ENCODE measurements at places on chromosomes 16 and 17.

DNA sequence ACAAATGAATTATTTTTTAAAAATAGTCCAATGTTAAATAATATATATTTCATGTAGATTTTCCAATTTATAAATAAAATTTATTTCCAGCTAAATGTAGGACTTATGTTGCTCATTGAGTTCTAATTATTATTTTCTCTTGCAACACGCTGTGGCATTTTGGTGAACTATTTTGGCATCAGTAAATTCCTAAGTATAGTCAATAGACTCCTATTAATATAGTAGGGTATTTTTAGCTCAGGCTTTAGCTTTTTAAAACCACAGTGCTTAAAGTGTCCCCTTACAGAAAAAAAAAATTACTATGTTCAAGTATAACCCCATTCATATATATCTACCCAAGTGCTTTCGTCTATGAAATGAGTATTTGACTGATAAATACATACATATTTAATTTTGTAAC, 919.2 kb upstream of the SOX9 start:
- DNase-seq: no peak

- no peak for DNase-seq
Observed at GRCh38 chr17:4768298-4768697, 3.4 kb upstream of the TM4SF5 start.

- no peak for DNase-seq
Observed at GRCh38 chr16:56983211-56983751, 6.1 kb upstream of the NLRC5 start.

DNA sequence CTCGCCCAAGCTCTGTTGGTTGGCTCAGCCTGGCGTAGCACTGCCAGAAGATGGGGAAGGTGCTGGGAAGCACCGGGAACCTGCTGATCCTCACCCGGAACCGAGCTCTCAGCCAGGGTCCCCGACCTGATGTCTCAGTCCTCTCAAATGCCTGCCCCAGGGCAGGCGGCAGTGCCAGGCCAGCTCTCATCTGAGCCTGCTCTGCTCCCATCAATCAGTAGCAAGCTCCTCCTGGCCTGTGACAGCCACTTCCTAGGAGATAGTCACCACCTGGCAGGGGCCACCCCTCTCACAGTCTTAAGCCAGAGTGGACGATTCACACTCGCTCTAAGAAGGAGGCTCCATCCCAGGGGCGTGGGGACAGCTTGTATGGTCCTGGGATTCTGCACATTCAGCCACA, 62.0 kb downstream of the ENGASE start:
- no peak for DNase-seq

DNA sequence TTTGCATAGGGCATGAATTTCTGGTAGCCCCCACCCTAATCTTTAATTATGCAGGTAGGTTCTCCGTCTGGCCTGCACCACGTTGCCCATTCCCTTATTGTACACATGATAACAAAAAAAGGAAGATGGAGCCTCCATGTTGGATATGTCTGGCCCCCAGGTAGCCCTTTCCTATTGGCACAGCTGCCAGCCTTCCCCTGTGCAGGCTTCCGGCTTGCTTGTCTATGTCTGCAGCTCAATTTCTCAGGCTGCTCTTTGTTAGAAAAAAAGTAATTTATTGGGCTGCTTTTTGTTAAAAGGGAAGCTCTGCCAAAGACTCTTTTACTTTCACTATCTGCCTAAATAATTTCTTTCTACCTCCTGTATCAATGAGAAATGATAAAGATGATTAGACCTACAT, 5.5 kb downstream of the OR1A1 start:
- DNase-seq: no peak

DNA sequence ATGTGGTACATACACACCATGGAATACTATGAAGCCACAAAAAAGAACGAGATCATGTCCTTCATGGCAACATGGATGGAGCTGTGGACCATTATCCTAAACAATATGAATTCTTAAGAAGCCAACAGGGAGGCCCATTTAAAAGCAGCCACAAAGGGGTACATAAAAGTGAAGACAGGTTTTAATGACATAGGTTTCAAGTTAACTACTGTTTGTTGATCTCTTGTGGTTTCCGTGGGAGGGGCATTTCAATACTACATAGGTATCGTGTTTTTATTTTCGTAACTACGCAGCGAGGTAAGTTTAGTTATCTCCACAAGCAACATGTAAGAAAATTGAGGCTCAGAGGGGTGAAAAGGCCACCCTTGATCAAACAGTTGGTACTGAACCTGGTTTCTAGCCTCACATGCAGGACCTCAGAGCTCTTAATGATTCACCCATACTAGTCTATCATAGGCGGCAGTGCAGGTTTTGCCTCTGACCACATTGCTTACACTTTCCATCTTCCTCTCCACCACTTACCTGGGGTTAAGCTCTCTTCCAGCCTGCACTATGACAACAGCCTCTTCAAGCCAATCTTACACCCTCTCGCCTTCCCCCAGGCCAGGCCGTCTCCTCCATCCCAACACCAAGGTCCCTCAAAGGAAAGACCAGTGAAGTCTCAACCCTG, 534.1 kb upstream of the HSBP1 start:
- no peak for DNase-seq

GRCh38 chr17:74211141-74211911, 2.0 kb upstream of the TTYH2 start:
- DNase-seq: no peak

DNA sequence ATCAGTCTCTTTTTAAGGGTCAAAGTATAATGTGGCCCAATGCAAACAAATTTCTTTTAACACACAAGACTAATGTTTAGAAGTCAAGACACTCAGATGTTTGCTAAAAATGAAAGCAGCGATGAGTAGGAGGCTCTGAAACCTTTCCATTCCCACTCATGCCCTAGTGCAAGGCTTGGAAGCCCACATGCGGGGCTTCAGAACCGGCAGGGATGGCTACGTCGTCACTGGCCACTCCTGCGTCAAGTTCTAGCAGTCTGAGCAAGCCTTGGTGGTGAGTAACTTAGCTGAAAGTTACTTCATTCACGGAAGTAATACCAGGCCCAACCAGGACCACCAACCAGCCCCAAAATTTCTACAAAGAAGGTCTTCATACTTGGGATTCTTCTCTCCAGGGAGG, 14.8 kb upstream of the TMED6 start:
- no peak for DNase-seq

DNA sequence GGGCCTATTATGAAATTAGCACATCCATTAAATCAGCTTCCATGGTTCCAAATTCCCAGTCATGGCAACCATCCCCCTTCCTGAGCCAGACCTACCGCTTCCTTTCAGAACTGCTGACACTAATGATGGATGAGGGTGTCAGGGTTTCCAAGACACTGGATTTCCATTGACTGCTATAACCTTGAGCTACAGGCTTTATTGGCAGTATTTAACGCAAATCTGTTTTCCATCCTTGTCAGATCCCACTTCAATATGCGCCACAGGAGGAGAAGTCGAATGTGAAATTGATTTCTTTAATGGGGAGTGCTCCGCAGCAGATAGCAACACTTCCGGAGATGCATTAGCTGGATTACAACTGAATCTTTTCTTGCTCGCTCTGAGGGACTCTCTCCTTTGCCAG, 197.1 kb downstream of the HS3ST4 start:
- DNase-seq: no peak

DNA sequence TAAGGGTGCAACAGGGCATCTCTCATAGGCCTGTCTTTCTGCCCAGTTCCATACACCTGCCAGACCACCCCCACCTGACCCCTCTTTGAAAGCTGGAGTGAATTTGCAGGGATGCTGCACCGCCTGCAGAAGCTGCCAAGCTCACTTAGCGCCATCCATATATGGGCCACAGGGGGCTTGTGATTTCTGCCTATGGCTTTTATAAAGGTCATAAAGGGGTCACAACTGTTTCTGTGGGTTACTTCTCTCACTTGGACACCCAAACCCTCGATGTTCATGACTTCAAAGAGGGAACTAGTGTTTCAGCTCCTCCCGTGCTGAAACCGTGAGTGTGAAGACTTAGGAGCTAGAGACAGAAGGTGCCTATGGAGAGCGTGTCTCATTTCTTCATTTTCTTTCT, 23.9 kb upstream of the MEAK7 start:
- DNase-seq: no peak

DNA sequence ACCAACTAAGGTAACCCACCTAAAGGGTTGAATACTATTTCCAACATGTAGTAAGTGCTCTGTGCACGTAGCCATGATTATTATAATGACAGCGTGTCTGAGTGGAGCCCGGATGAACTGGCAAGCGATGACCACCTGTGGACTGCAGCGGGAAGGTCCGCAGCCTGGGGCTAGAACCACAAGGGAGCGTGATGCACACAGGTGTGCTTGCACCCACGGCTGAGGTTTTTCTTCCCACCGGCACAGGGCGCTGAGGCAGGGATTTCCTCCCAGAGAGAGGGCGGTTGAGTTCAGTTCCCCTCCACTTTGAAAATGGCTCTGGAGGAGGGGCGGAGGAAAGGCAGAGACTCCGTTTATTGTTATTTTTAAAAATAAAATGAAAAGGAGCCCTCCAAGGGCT, 221.7 kb upstream of the HSBP1 start:
- DNase-seq: no peak

GRCh38 chr17:65564793-65565192, 3.3 kb upstream of the AXIN2 start:
- no peak for DNase-seq

- DNase-seq: no peak
Observed at GRCh38 chr17:17175917-17176316, 30.2 kb downstream of the PLD6 start.

DNA sequence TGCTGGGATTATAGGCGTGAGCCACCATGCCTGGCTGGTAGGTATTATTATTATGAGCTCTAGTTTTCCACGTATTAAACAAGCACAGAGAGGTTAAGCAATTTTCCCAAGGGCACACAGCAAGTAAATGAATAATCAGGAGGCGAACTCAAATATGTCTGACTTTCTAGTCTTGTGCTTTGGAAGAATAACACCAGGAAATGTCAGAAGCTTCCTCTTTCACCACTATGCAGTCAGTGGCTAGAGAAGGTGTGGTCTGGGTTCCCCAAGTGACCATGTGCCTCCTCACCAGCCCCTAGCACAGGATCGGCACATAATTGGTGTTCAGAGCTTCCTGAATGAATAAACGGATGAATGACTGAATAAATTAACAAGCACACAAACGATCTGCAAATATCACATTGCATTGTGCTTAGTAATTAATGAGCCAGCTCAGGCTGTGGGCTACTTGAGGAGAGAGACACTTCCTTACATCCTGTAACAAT, 21.6 kb upstream of the SCNN1B start:
- DNase-seq: no peak

GRCh38 chr16:87538160-87538559, 45.3 kb upstream of the ZCCHC14 start:
- DNase-seq: no peak

- no peak for DNase-seq
Observed at GRCh38 chr16:15610369-15610871, 32.5 kb downstream of the MARF1 start.

DNA sequence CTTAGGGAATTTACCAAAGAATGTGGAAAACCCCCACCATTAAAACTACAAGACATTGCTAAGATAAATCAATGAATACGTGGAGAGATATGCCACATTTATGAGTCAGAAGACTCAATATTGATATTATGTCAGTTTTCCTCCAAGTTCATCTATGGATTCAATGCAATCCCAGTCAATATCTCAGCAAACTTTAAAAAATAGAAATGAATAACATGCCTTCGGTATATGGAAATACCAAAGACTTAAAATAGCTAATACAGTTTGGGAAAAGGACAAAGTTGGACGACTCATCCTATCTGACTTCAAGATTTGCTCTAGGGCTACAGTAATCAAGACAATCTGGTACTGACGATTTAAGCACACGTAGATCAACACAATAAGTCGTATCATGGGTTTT, 31.2 kb downstream of the PIK3R5 start:
- no peak for DNase-seq

- no peak for DNase-seq
Observed at GRCh38 chr17:64329588-64329987, 61.1 kb downstream of the PECAM1 start.

DNA sequence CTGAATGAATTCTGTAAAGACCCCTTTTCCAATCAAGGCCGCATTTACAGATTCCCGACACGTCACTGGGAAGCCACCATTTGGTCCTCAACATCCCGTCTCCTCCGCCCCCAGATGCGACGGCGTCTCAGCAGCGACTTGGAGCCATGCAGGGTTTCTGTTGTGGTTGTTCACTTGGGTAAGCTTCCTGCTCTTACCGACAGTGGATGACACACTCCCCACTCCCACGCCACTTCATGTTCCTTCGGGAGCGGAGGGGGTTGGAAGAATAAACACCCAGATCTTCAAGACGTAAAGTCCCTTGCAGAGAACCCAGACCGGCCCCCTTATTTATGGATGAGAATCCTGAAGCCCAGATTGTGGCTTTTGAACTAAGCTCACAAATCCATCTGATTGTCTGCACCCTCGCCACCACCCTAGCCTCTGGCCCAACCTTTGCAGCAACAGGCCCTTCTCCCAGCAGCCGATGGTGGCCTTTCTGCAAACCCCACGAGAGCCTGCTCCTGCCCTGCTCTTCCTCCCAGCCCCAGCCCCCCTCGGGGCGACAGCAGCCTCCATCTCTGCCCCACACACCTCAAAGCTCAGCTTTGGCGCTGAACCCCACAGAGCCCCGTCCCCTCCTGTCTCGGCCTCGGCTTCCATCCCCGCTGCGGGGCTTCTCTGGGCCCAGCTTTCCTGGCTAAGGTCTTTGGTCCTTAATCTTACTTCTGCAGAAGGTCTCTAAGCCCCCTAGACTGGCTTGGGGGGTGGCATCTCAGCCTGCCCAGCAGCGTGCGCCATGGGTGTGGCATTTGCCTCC, 19.0 kb upstream of the OSGIN1 start:
- DNase-seq: no peak

DNA sequence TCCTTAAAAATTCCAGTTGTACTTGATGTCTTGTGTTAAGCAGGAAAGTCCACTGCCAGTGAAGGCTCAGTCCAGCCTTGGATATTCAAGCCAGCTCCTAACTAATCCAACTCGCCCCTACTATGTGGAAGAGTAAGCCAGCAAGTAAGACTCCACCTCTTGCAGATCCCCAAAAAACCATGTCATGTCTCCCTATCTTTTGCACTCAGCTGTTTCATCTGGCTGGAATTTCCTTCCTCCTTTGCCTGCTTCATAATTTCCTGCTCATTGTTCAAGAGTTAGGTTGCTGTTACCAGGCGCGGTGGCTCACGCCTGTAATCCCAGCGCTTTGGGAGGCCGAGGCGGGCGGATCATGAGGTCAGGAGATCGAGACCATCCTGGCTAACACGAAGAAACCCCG, 37.8 kb downstream of the RBBP6 start:
- no peak for DNase-seq

GRCh38 chr16:20042848-20043247, 30.8 kb downstream of the GPR139 start:
- no peak for DNase-seq

GRCh38 chr17:55284944-55285339, 20.2 kb downstream of the HLF start:
- no peak for DNase-seq

GRCh38 chr16:890217-890616, 80.6 kb downstream of the LMF1 start:
- no peak for DNase-seq
